Stimulated activated CD4-positive, alpha-beta T cell treated with anti-CD3 and anti-CD28 coated beads, Interleukin-1b, Interleukin-23, amount 100 ng/mL, for 48 hours (primary cell): ENCODE measurements at places on chromosomes 2 and 18.

DNA sequence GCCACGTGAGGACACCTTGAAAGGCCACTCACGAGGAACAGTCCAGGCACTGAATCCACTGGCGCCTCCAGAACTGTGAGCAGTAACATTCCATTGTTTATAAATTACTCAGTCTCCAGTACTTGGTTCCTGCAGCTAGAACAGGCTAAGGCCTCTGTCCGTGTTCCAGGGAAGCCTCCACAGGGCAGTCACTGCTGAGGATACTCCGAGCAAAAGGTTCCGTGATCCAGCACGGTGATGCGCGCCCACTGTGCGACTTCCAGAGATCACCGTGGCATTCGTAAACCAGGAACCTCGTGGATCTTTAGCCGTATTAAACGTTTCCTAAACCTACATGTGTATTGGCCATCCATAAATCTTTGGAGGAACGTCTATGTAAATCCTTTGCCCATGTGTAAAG, 51.5 kb upstream of the SALL3 start:
- no peak for DNase-seq

- DNase-seq: no peak
Measured at GRCh38 chr18:37298816-37299215, 266.8 kb downstream of the CELF4 start.

- no peak for DNase-seq
Measured at GRCh38 chr2:76194031-76194775, 483.5 kb upstream of the GCFC2 start.

GRCh38 chr18:24187689-24188088, 48.8 kb downstream of the CABYR start:
- DNase-seq: no peak

DNA sequence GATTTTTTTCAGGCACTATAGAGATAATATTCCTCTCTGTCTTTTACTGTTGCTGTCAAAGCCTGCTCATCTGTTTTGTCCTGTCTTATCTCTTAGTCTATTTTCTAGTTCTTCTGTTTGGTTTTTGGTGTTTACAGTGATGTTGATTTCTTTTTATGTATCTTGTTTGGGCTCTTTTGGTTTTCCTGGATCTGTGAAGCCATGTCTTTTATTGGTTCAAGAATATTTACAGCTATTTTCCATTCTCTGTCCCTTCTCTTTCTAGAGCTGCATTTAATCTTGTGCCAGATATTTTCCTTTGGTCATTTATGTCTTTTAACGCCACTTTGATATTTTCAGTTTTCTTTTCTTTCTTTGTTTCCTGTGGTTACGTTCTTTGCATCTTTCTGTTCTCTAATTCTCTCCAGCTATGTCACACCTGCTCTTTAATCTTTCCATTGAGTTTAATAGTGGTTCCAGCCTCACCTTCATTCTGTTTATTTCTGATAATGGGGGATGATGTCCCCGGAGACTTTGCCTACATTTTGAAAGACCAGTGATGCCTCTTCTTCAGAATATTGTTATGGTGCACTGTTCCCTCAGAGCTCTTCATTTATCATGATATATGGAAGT, 32.0 kb downstream of the SMCHD1 start:
- DNase-seq: no peak

DNA sequence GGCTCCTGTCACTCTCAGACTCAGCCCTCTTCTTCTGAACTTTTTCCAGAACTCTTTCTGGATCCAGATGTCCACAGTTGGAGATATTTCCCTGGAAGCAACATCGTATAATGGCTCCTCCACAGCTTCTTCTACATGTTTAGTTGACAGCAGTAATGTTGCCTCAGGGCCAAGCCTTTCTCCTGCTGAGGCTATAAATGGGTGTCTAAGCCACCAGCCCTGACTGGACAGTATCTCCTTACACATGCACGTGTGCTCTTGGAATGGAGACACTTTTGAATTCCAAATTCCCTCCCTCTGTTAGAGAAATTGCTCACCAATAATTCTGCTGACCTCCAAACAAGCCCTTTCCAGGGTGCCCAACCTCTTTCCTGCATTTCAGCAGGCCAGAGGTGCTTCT, 156.2 kb upstream of the PIK3C3 start:
- no peak for DNase-seq

- no peak for DNase-seq
Measured at GRCh38 chr18:50284255-50284885, 3.0 kb upstream of the MBD1 start.
